ENCODE measurements at places on chromosomes 7 and 10. TPM values are rescaled to one million over a fixed set of nuclear protein-coding genes. Genes with fewer than 3 reads are reported as not detected.
A peak's percentile ranks its signal among the peaks of the same experiment; 100 is the strongest.

DNA sequence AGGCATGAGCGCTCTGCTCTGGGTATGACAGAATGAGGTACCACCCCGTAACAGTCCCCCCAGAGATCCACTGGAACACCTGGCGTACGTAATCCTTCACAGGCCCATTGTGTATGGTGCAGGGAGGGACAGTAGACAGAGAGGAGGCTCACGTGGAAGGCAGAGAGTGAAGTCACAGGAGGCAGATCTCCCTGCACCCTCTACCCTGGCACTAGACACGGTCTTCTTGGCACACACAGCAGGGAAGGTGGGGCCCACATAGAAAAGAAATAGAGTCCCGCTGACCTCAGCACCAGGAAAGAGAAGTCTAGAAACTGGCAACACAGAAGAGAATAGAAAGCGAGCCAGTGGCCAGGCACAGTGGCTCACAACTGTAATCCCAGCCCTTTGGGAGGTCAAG, 51.9 kb downstream of the SLC29A4 start:
- H3K36me3 ChIP-seq = peaks cover 11% of the 10 kb centered on the region
- DNase-seq = no peak
- no peaks in the 10 kb centered on the region for H3K27me3 ChIP-seq

DNA sequence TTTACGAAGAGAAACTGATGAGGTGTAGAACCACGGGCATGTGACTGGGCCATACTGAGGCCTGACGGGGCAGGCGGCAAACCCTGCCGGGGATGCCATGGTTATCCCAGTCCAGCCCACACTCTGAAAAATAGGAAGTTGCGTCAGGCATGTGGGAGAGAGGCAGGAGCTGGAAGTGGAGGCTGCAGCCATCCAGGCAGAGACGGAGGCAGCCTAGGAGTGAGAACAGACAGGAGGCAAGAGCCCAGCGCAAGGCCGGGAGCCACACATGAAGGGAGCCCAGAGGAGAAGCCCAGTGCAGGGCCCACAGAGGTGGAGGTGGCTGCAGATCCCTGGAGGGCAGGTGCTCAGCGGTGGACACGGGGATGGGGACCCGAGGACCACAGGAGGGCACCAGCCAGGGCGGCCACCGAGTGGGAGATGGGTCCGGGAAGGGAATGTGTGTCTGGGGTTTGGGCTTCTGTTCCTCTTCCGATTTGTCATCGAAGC, 175.2 kb upstream of the PPP2R2D start:
- no peaks in the 10 kb centered on the region for H3K36me3 ChIP-seq
- H3K4me3 ChIP-seq = no peak overlapping the region
- DNase-seq = no peak
- H3K4me1 ChIP-seq = peaks cover 4% of the 10 kb centered on the region

DNA sequence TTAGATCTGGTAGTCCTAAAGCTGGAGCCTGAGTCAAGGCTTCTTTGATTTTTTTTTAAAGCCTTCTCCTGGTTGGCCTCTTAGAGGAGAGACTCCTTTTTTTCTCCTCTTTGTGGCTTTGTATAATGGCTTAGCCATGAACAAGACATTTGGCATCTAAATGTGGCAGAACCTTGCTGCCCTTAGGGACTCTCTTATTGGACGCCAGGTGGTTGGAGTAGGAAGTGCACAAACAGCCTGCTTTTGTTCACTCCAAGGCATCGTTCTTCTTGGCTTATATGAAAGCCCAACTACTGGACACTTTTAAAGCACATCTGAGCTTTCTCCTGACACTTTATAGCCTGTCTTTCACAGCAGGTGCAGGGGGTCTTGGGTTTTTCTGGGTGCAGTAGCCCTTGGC, 25.0 kb downstream of the ZPBP start:
- H3K36me3 ChIP-seq = no peaks in the 10 kb centered on the region
- no peaks in the 10 kb centered on the region for H3K27me3 ChIP-seq
- H3K4me1 ChIP-seq = peaks cover 4% of the 10 kb centered on the region
- DNase-seq = no peak

- H3K27ac ChIP-seq = no peak overlapping the region
- no peak overlapping the region for H3K4me3 ChIP-seq
- H3K4me1 ChIP-seq = no peaks in the 10 kb centered on the region
- peak; percentile 68 for DNase-seq
- no peaks in the 10 kb centered on the region for H3K27me3 ChIP-seq
Observed at GRCh38 chr10:69721690-69722310, 79.9 kb upstream of the COL13A1 start.

EBF3 gene
- 1.1 TPM for total RNA-seq

DNA sequence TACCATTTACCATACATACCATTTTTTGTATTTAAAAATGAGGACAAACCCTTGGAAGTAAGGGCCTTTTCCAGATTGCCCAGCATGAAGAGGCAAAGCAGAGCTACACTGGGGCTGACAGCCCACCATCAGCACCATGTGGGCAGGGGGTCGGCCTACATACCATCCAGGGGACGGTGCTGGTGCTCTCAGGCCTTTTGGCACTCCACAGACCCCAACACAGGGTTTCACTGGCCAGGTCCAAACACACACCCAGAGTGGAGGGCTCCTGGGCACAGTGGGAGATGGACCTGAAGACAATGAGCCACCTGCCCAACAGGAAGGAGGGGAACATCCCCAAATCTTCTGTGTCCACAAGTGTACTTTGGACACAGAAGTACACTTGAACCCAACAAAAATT, 69.2 kb upstream of the CAMK2B start:
- H3K4me1 ChIP-seq = peaks cover 11% of the 10 kb centered on the region
- H3K36me3 ChIP-seq = peaks cover 13% of the 10 kb centered on the region
- no peak for DNase-seq

DNA sequence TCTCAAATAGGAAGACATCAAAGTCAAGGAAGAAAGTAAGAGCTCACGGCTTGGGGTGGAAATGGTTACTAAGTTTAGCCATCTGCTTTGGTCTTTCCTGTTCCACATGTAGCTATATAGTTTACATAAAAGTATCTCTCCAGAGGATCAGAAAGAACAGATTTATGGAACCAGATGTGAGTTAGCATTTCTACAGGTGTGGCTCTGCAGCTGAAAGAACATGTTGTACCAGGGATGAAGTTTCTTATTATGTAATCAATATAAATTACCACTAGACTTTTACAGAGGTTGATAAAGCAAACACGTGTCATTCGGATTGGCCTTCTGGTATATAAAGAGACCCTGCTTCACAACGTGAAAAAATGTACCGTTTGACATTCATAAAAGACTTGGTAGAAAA, 19.9 kb downstream of the CALD1 start:
- H3K27ac ChIP-seq = no peak overlapping the region
- H3K36me3 ChIP-seq = no peaks in the 10 kb centered on the region
- H3K4me1 ChIP-seq = no peaks in the 10 kb centered on the region
- H3K4me3 ChIP-seq = no peak overlapping the region
- no peak for DNase-seq

All from lung (tissue), 17 donors.